Activated naive CD4-positive, alpha-beta T cell treated with anti-CD3 and anti-CD28 coated beads, Interleukin-2, amount 50 U/mL, for 16 hours (primary cell): ENCODE measurements at places on chromosomes 12 and 14.

DNA sequence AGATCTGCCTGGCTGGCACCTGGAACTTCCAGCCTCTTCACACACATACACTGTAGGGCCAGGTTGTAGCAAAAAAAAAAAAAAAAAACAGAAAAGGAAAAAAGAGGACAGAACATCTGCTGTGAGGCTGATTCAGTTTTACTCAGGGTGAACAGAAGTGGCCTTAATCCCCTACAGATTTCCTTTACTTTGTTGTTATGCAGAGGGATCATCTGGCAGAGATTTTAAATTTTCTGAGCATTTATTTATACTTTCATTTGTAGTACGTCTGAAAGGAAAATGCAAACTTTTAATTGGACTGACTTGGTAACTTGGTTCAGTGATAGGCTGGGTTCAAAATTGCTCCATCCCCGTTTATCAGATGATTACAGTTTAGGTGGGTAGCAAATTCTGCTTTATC is 50.8 kb upstream of the PRICKLE1 start:
- DNase-seq: no peak

DNA sequence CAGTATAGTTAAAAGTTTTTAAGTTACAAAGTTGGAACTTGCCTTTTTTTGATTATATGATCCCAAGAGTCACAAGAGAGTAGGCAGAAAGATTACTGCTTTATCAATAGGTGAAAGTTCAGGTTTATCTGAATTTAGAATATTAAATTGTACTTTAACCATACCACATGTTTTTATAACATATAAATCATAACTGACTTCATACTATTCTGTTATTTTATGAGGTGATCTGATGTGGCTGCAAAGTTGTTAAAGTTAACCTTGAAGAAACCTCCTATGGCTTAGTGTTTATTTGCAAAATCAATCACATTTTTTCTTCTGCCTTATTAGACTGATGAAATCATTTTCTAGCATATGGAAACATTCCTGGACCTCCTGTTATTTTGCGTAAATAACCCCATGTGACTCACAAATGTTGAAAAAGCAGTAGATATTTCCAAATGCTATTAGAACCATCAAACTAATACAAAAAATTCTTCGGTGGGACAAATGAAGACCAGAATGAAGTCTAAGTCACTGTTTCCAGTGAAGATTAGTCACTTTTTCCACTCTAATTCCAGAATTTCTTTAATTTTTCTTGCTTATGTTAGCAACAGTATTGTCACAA is 132.1 kb downstream of the RAD51B start:
- no peak for DNase-seq

DNA sequence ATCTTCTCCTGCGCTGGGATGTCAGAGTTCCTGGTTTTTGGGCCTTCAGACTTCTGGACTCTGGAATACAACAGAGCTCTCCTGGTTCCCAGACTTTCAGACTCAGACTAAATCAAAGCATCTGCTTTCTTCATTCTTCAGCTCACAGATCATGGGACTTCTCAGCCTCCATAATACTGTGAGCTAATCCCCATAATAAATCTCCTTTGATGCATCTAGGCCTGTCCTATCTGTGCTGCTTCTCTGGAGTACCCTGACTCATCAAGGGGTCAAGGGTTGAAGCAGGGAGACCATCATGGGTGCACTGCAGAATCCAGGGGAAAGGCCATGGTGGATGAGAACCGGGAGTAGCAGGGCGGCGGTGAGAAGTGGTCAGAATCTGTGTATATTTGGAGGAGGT is 1094.1 kb upstream of the TMEM132C start:
- DNase-seq: no peak

GRCh38 chr12:101209319-101210302 is at the start of gene SLC5A8:
SLC5A8 (minus strand) TSS chr12:101210238; CDS start chr12:101209848, 390 bp downstream.
- DNase-seq: no peak

GRCh38 chr12:114903083-114903691 is 219.2 kb upstream of the TBX3 start:
- no peak for DNase-seq

DNA sequence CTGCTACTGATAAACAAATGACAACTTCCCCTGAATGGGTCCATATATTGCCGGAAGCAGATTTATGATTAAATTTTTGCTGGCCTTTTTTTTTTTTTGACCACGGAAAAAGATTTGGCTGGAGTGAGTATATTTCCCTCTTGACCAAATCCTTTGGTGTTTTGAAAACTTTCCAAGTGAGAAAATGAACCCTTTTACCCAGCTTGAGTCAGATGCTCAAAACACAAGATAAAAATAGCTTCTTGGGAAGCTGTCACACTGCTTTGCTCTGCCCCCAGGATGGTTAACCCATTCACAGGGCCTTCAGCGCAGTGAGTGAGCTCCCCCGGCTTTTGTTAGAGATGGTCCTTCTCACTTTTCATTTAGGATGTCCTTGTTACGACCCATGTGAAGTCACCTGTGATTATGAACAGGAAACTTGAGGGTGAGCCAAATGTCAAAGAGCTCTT is 224.3 kb downstream of the PELI2 start:
- no peak for DNase-seq

GRCh38 chr14:21191261-21191808 is 35.5 kb upstream of the OR5AU1 start:
- DNase-seq: no peak

DNA sequence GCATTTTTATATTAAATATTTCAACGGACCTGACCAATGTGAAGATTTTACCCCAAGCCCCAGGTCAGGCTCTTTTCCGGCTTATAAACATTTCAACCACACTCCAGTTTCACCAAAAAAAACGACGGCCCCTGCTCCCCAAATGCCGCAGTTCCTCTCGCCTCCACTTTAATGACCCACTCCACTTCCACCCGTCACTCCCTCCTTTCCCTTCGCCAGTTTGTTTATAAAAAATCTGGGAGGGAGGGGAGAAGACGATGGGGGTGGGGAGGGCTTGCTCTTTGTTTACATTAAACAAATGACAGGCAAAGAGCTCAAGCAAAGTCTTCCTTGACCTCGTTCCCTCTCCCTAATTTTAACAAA is 5.4 kb downstream of the SIX6 start:
- no peak for DNase-seq

DNA sequence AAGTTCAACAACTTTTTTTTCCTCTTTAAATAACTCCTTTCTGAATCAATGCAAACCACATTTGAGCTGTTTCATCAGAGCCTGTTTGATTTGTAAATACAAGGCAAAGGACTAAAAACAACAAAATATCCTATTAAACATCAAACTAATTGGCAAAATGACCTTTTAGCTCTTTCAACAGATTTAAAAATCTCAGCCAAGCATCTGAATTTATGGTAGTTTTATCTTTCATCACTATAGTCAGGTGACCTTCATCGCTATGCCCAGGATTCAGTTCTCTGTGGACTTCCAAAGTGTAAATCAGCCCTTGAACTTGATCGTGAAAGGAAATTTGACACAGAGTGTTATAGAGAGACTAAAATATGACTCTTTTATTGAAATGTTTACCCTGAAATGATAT is 1554.5 kb upstream of the FLRT2 start:
- DNase-seq: no peak

DNA sequence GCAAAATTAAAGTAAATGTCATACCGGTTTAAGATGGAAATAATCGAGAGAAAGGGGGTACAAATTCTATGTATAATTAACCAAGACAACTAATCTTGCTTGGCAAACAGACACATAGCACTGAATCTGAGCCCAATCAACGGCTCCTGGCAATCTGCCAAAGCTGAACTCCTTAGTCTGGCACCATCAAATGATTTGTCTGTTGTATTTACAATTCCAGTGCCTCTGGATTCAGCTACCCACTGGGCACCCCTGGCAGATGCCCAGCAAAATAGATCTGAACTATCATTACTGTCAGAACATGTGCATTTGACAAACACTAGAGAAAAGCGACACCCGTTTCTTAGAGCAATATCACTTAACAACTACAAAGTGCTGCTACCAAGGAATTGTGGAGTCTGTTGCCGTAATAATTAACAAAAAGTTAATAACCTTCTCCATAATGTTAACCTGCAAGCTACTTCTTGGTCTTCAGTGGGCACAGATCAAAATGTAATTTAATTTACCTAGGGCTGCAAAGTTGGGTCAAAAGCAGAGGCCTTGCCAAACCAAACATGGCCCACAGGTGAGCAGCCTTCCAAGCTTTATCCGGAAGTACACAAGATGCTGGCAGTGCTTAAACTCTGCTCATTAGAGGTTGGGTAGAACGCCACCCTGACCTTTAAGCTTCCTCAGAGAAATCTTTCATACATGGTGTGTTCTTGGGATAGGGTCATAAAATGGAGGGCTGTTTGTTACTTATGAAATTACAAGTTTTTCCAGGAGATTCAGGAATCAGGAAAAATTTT is 7.6 kb downstream of the EGLN3 start:
- no peak for DNase-seq

- DNase-seq: no peak
Measured at GRCh38 chr14:34363733-34364134, 98.3 kb downstream of the SPTSSA start.

GRCh38 chr14:90061685-90062126 is at the start of gene KCNK13:
KCNK13 (plus strand) TSS chr14:90061994; CDS start chr14:90062206, 212 bp downstream.
- no peak for DNase-seq

DNA sequence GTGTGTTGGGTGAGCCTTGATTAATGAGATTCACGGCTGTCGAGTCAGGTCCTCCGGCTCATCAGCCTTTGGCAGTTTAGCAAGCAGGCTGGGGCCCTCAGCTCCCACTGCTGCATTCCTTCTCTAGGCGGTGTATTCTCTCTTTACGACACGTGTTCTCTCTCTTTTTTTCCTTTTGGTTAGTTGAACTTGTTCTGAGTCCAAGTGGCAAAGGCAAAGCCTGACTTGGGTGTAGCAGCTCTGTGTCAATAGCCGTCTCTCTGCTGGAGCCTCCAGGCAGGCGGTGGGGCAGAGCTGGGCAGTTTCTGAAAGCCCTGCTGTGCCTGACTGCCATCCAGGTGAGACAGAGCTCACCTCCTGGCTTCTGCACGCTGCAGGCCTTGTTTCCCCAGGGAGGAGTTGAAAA is 46.6 kb downstream of the SUSD6 start:
- no peak for DNase-seq
